HT-29 (cell line): ENCODE measurements at places on chromosomes 12 and 14.

GRCh38 chr14:56814519-56814959 lies 4.3 kb upstream of the OTX2 start:
- DNase-seq, result no peak

DNA sequence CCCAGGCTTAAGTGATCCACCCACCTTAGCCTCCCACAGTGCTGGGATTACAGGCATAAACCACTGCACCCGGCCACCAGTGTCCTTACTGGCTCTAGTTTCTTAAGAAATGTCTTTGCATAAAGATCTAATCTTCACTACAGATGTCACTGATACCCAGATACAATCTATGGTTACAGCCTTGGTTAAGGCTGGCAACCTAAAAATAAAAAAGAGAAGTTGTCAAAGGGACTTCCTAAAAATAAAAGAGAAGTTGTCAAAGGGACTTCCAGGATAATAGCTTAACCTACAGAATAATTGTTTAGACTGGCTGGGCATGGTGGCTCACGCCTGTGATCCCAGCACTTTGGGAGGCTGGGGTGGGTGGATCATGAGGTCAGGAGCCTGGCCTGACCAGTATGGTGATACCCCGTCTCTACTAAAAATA lies 27.6 kb downstream of the ETFBKMT start:
- no peak for DNase-seq

DNA sequence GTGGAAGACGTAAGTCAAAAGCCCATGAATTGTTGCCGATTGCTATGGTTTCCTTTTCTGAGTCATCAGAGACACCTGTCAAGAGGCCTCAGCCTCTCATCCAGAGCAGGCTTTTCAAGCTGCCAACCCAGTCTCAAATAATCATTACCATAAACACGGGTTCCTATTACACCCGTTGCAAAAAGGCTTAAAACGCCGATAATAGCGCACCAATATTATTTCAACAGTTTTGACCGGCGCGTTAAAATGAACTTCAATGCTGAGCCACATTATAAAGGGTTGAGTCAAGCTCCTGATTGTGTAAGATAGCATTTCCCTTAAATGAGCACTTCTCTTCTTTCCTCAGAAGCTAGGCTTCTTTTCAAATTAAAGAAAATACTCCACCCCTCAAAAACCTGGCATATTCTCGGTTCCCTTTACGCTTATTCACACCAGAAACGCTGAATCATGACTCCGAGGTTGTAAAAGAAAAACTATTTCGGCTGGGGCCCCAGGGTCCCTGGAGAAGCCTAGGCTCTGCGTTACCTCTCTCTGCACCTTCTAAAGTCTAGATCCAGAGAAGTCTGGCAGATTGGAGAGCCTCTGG lies 1.4 kb downstream of the TMTC1 start:
- DNase-seq, result no peak

DNA sequence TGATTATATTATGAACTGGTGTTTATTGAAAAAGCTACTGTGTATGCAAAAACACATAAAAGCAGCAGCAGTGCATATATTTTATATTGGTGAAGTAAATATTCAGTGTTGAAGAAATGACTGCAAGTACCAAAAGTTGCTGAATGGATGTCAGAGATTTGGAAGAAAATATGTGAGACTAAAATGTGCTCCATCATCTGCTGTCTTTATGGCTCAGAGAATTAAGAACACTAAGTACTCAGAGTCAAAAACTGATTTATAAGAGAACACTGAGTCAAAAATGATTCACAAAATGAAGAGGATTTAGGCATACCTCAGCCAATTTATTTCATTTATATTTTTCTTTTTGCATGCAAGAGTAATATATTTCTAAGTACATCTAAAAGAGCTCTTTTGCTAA lies 86.3 kb upstream of the PDZRN4 start:
- DNase-seq, result no peak

GRCh38 chr14:59190372-59190771 lies 1.9 kb downstream of the DAAM1 start:
- DNase-seq, result peak; percentile 17

GRCh38 chr14:54435500-54435981 lies 5.6 kb downstream of the CNIH1 start:
- no peak for DNase-seq

DNA sequence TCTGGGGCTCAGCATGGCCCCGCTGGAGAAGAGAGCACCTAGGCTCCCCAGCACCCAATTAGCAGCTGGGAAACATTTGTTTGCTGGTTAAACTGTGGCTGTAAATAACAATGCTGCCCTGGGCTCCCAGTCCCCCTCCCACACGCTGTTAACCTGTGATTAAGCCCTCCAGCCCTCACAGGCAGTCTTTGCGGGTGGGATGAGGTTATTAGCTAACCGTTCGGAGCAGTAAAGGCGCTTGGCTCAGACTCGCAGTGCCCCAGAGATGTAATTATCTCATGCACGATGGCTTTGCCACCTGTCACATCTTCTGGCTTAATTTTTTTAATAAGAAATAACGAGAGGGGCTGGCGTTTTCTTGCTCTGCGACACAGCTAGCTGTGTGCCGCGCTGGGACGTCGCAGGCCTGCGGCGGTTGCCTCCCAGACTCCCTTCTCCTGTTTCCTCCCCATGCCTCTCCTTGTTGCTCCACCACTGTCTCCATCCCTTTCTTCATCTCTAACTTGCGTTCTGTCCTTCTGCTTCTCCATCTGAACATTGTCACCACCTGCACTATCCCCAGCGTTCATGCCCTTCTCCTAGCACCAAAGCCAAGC lies 239.2 kb upstream of the FKBP4 start:
- no peak for DNase-seq

GRCh38 chr12:32896432-32897280 lies at the start of gene PKP2:
TSS of gene PKP2 (minus strand) at chr12:32896777. CDS start at chr12:32896731, 46 bp downstream.
- DNase-seq, result peak; percentile 97

GRCh38 chr12:92570056-92570753 lies 132.6 kb upstream of the PLEKHG7 start:
- DNase-seq, result peak; percentile 95

DNA sequence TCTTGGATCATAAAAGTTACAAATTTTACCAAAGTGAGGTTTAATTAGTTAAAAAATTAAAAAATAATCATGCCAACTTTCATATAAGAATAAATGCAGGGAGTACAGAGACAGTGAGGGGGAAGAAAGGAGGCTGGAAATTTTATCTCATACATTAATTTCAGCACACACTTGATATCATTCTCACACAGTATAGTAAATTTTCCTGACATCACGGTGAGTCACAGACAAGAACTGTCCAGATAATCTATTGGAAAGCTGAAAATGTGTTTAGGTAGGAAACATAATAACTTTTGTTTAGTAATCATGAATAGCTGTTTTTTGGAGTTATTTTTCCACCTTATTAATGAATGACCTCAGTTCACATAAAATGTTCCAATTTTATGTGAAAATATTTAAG lies 1204.8 kb downstream of the GALC start:
- DNase-seq, result no peak

GRCh38 chr14:104364830-104365229 lies 214.7 kb upstream of the C14orf180 start:
- DNase-seq, result no peak

DNA sequence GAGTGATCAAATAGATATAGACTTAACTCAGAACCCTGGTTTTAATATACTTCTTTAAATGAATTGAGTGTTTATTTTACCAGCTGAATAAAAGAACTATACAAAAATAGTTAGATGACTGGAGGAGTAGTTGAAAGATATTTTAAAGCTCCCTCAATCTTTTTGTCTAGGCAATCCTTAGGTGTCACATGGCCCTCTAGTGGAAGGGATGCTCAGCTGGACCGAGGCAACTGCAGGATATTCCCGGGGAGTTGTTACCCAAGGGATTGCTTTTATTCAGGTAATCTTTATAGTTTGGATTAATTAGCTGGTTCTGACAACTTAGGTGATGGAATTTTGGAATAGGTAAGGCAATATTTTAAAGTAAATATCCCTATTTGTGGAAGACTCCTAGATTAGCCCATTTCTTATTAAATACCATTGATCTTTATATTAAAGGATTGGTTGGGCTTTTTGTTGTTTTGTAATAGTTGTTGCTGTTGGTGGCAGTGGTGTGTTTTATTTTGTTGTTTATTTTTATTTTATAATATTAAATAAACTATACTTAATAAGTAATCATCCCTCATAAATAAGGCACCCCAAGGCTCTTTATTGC lies 57.1 kb downstream of the ZDHHC17 start:
- DNase-seq, result peak; percentile 47

DNA sequence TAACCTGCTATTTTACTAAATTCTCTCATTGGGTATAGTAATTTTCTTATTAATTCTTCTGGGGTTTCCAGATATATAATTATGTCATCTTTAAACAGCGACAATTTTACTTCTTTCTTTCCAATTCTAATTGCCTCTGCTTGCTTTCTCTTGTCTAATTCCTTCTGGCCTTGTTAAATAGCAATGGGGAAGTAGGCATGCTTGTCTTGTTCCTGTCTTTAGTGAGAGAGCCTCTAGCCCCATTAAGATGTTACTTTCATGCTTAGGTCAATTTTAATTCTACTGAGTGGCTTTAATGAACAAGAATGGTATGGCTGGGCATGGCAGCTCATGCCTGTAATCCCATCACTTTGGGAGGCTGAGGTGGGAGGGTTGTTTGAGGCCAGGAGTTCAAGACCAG lies 31.7 kb downstream of the LRTM2 start:
- no peak for DNase-seq

- no peak for DNase-seq
Observed at GRCh38 chr12:62895351-62895877, 39.5 kb downstream of the PPM1H start.

DNA sequence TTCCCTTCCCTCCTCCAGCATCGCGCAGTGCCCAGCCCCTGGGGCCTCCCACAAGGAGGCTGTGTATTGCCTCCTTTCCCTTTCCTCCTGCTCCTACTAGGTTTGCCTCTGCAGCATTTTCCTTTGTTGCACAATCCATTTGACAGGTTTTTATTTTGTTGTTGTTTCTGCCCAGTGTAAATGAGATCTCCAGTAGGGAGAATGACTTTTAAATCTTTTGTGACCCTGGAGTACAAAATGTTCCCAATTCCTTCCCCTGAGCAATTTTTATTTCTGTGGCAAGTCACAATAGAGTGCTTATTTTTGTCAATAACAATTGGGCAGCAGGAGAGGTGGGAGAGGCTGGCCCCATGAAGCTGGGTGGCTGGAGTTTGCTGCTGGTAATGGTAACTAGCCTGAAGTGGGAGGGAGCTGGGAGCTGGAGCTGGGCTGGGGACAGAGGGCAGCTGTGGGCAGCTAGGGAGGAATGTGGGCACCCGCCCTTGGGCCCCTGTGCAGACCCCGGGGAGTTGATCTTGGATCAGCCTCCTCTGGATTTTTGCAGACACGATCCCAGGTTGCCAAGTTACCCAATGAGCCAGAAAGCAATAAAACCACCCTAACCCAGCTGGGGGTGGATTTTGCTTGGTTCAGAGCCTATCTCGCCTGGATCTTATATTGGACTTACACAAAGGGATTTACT lies 160.1 kb downstream of the KTN1 start:
- no peak for DNase-seq

DNA sequence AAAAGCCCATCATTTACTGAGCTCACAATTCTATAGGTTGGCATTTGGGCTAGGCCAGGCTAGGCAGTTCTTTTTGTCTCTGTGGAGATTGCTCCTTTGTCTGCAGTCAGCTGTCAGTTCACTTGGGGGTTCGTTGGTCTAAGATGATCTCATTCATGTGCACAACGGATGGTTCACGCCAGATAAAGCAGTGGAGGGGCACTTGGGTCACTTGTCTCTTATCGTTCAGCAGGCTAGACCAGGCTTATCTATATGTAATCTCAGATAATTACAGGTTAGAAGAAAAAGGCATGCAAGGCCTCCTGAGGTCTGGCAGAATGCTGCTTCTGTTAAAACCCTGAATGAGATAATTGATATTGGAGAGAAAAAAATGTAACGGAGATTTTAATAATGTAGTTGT lies 119.0 kb upstream of the ATP2B1 start:
- no peak for DNase-seq

DNA sequence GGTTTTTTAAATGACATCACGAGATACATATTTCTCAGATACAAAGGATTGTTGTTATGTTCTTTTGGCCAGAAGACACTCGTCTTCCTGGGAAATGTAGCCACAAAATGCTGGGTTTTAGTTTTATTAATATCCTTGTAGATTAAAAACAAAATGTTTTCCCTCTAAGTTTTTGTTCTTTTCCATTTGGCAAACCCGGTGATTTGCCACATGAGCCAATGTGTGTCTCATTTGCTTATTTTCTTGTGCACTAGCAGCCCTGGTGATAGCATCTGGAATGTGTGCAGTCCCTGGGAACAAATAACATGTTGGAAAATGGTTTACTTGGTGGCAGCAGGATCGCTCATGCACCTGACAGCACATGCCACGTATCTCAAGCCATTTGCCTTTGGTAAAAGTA lies 61.0 kb downstream of the HMGA2 start:
- DNase-seq, result no peak

DNA sequence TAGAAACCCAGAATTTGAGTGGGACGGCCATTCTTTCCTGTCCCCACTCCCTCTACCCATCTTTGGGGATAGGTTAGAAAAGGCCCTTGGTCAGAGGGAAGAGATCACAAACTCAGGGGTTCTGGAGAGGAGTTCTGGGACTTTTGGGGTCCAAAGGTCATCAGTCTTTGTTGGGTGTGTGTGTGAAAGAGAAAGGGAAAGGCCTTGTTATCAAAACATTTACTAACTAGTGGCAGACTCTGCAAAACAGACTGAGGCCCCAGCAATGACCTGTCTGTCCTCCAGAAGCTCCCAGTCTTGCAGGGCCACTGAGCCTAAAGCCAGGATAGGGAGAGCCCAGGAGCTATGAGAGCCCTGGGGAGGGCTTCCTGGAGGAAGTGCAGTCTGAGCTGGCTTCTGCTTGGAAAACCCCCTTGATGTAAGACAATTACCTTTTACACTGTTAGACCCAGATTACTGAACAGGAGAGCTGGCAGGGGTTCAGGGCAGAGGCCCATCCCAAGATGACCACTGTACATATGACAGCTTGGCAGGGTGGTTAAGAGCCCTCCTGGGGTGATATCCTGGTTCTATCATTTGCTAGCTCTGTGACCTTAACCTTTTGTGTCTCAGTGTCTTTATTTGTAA lies 429.1 kb upstream of the CCDC196 start:
- DNase-seq, result no peak

DNA sequence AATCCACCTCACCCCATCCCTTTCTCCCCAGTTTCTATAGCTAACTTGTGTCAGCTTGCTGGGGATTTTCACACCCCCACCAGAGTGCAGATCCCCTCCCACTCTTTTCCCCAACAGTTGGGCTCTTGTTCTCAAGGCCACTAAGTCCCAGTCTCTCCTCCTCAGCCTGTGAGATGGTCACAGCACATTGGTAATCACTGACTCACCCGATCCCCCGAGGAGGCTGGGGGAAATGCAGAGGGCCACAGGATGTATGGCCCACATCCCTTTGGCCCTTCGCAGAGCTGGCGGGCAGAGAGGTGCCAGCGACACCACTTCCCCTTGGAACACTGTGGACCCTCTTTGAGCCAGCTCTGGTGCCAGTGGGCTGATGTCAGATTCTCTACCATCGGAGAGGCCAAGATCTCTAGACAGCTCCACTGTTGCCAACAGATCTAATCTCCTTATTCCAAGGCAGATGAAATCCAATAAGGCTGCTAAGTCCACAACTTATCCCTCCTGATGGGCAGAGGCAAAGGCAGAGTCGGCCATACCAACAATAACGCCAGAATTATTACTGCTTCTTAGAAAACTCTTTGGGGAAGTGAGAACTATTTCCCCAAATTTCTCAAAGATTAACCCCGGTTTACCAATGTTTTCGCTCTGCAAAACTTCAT lies 1.6 kb downstream of the FMNL3 start:
- DNase-seq, result no peak

- no peak for DNase-seq
Observed at GRCh38 chr12:84994426-84994825, 41.7 kb downstream of the TSPAN19 start.

- DNase-seq, result no peak
Observed at GRCh38 chr12:74482115-74482514, 55.5 kb upstream of the ATXN7L3B start.
